ENCODE measurements at places on chromosomes 2 and 18.

- no peak for DNase-seq
These were observed 51.1 kb downstream of the RBKS start for GRCh38 chr2:27839022-27839618.

DNA sequence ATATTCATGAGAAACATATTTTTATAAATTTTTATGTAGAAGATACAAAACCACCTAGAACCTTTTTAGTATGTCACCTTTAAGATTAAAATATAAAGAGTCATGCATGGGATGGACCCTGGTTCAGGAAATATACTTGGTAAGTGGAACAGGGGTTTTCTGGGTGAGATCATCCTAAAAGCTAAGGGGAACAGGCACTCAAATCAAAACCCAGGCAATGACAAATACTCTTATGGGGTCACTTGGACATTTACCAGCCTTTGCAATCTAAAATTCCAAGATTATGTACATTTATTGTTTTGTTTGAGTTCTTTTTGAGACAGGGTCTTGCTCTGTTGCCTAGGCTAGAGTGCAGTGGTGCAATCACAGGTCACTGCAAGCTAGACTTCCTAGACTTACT lies 65.8 kb downstream of the SGPP2 start:
- no peak for DNase-seq

GRCh38 chr18:383135-383534 lies 115.3 kb upstream of the THOC1 start:
- no peak for DNase-seq

GRCh38 chr2:26687801-26688200 lies 4.7 kb upstream of the KCNK3 start:
- DNase-seq, result no peak

GRCh38 chr18:22282311-22283115 lies 113.1 kb downstream of the GATA6 start:
- peak; percentile 74 for DNase-seq

DNA sequence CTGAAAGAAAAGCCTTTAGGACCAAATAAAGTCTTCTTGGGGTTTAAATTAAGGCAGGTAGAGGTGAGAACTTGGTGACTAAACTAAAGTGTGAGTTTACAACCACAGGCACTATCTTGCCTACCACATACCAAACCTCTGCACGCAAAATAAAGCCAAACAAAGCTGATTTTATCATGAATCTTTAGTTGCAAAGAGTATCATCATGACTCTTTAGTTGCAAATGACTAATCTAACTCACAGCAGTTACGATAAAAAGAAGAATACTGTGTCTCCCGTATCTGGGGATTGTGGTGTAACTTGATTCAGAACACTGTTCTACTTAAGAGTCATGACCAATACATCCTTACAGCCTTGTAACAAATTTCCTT lies 11.2 kb downstream of the CFAP210 start:
- DNase-seq, result peak; percentile 61
